ENCODE measurements at places on chromosomes 11 and 22.

DNA sequence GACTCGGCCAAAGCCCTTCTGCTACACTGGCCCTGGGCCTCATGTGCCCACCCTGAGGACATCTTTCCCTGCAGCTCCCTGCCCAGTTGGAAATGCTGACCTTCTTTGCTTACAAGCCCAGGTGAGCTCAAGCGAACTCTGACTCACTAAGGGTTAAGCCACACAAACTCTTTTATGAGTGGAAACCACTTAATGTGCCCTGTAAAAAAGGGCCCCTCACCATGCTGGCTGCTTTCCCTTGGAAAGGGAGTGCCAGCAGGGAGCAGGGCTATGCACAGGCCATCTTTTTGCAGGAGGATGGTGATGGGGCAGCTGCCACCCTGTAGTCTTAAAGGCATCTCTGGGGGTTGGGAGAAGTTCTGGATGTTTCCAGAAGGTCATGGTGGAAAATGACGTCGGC lies 18.7 kb downstream of the EHF start:
- no peak for DNase-seq

- no peak for DNase-seq
Measured at GRCh38 chr11:57903441-57904123, 120.1 kb upstream of the OR9Q1 start.

GRCh38 chr11:91156041-91156440 lies 933.2 kb upstream of the CHORDC1 start:
- DNase-seq, result no peak

DNA sequence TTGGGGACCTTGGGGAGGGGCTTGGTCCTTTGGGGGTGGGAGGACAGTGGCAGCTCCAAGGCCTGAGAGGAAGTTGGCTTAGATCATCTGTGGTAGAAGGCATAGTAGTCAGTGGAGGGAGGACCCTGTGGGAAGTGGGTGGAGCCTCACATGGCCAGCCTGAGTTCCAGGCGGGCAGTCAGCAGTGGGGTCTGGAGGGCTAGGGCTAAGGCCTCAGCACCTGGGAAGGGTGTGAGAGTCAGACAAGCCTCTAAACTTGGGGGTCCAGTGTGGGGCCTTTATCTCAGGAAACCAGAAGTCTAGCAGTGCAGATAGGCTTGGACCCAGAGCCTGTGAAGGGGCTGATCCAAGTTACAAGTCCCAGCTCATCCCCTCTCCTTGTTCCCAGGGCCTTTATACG lies 4.0 kb downstream of the NLRX1 start:
- DNase-seq, result no peak

DNA sequence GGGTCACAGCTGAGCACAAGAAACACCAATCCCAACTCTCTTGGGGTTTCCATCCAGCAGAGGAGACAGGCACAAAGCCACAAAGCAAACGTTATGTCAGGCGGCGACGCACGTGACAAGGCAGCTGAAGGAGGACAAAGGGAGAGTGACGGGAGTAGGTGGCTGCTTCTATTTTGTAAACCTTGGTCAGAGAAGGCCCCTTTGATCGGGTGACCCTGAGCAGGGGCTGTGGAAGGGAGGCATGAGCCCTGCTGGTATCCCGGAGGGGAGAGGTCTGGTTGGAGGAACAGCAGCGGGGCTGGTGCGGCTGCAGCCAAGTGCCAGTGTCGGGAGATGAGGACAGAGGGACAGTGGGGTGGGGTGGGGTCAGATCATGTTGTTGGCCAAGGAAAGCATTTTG lies 17.3 kb upstream of the RFPL3 start:
- DNase-seq, result peak; percentile 60

DNA sequence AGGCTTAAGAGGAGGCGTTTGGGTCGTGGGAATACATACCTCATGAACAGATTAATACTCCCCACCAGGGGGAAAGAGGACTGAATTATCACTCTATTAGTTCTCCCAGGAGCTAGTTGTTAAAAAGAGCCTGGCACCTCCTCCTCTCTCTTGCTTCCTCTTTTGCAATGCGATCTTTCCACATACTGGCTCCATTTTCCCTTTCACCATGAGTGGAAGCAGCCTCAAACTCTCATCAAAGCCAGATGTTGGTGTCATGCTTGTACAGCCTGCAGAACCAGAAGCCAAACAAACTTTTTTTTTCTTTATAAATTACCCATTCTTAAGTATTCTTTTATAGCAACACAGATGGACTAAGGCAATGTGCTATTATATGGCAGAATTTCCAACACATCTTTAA lies 258.5 kb downstream of the FAM76B start:
- DNase-seq, result no peak

GRCh38 chr22:27504360-27505253 lies 296.9 kb downstream of the MN1 start:
- DNase-seq, result no peak

GRCh38 chr11:92527467-92527866 lies 302.8 kb downstream of the FAT3 start:
- no peak for DNase-seq

- DNase-seq, result no peak
Measured at GRCh38 chr11:90243534-90243933, 20.7 kb upstream of the CHORDC1 start.

DNA sequence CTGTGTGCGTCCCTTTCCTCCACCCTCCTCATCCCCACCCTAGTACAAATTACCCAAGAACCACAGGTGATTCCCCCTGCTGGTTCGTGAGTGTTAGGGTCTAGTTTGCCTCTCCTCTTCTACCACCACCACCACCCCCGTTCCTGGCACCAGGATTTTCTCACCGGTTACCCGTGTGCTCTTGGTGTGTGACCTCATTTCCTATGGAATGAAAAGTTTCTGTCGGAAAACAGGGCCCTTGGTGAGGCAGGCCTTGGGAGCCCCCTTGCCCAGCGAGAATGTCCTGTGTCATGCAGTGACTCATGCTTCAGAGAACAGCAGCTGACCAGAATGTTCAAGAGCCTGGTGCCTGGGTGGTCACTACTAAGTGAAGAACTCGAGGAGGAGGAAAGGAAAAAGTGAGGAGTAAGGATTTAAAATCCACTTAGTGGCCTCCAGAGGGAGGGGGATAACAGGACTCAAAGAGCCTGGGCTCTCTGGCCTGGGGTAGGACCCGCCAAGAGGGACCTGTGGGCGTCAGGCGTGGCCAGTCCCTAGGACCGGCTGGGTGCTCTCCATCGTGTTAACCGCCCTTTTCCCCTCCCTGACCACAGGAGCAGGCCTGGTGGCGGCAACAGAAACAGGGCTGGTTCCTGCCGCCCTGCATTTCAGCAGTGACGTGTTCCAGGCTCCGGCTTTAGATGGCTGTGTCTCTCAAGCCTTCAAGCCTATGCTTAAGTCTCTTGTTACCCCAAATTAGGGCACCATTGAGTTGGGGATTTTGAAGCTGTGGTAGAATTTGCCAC lies 30.2 kb downstream of the C22orf31 start:
- no peak for DNase-seq

GRCh38 chr11:116504541-116505297 lies 268.1 kb downstream of the BUD13 start:
- DNase-seq, result peak; percentile 39
